Endothelial cell (in vitro differentiated cells): ENCODE measurements at places on chromosomes 5 and 9.

DNA sequence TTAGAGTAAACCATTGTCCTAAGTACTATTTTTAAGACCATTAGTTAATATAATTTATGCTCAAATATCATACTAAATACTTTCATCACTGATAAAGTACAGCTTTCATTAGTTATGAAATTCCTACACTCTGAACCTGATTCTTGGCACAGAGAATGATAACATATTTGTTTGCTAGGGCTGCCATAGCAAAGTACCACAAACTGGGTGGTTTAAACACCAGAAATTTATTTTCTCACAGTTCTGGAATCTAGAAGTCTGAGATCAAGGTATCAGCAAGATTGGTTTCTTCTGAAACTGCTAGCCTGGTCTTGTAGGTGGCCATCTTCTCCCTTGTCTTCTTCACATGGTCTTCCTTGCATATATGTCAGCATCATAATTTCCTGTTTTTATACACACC lies 608.4 kb downstream of the TLE1 start:
- H3K27me3 ChIP-seq = no peaks in the 10 kb centered on the region
- no peak for DNase-seq

- DNase-seq = peak; percentile 83
- H3K4me3 ChIP-seq = peak overlapping the region; percentile 71
- H3K27me3 ChIP-seq = peaks cover 34% of the 10 kb centered on the region
- no peaks in the 10 kb centered on the region for H3K36me3 ChIP-seq
These were observed 6.9 kb upstream of the OTP start for GRCh38 chr5:77645158-77645994.

DNA sequence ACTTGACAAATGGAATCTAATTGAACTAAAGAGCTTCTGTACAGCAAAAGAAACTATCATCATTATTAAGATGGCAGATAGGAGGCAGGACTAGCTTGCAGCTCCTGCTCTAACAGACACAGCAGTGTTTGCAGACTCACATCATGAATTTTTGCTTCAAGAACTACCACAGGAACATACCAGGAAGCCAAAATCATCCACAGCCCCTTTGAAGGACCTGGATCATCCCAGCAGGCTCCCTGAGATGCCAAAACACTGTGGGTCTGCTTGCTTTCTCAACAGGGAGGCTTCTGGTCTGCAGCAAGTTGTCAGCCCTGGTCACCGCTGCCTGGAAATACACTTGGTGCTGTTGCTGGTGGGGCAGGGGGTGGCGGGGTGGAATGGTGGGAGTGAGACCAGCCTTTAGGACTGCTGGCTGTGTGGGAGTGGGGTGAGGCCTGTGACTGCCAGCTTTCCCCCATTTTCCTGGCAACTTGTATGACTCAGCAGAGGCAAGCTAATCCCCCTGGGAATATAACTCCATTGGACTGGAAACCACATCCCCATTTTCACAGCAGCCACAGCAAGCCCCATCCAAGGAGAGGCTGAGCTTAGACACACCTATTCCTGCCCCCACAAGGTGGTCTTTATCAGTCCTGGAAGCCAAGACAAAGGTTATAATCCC lies 533.8 kb upstream of the CYLC2 start:
- H3K36me3 ChIP-seq = peaks cover 3% of the 10 kb centered on the region
- no peak overlapping the region for H3K27ac ChIP-seq
- no peaks in the 10 kb centered on the region for H3K4me1 ChIP-seq
- no peak overlapping the region for H3K4me3 ChIP-seq
- no peaks in the 10 kb centered on the region for H3K27me3 ChIP-seq
- no peak for DNase-seq

- no peak overlapping the region for H3K27ac ChIP-seq
- H3K4me1 ChIP-seq = peaks cover 4% of the 10 kb centered on the region
- H3K36me3 ChIP-seq = no peaks in the 10 kb centered on the region
- DNase-seq = no peak
- no peak overlapping the region for H3K4me3 ChIP-seq
These were observed 90.7 kb upstream of the NR3C1 start for GRCh38 chr5:143494162-143494561.

- DNase-seq = no peak
- no peaks in the 10 kb centered on the region for H3K4me1 ChIP-seq
- no peak overlapping the region for H3K27ac ChIP-seq
- H3K36me3 ChIP-seq = no peaks in the 10 kb centered on the region
- H3K4me3 ChIP-seq = no peak overlapping the region
These were observed 14.1 kb downstream of the HSPB3 start for GRCh38 chr5:54469622-54470021.

DNA sequence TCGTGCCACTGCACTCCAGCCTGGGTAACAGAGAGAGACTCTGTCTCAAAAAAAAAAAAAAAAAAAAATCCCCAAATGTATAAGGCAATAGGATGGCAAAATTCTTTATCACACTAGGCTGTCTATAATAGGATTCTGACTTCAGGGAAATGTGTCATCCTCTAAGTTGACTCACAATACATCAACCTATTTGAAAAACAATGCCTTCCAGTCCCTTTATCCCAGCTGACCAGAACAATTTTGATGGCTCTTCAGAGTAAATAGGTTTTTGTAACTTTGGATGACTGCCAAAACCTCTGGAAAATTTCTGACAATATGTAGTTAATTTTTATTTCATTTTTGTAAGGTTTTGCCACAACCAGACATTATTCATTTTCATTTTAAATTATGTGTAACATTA lies 184.1 kb downstream of the CCDC192 start:
- H3K36me3 ChIP-seq = no peaks in the 10 kb centered on the region

DNA sequence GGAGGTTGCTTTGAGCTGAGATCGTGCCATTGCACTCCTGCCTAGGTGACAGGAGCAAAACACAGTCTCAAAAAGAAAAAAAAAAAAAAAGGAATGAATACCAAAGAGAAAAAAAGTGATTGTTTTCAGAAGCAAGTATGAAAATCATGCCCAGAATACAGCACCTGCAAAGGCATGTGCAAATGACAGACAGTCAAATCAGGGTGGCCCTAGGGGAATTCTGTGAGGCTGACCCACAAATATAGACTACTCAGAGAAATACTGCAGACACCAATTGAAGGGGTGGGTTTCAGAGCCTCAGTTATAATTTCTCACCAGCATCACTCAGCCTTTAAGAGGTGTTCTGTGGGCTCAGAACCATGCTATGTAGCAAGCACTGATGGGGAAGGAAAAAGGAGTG lies 28.6 kb downstream of the DCAF12 start:
- no peaks in the 10 kb centered on the region for H3K4me1 ChIP-seq
- no peak overlapping the region for H3K4me3 ChIP-seq
- no peak for DNase-seq
- H3K27ac ChIP-seq = no peak overlapping the region
- peaks cover 22% of the 10 kb centered on the region for H3K36me3 ChIP-seq
- no peaks in the 10 kb centered on the region for H3K27me3 ChIP-seq

- no peak overlapping the region for H3K4me3 ChIP-seq
- H3K36me3 ChIP-seq = no peaks in the 10 kb centered on the region
- H3K4me1 ChIP-seq = no peaks in the 10 kb centered on the region
- H3K27me3 ChIP-seq = peaks cover 4% of the 10 kb centered on the region
- H3K27ac ChIP-seq = no peak overlapping the region
- no peak for DNase-seq
These were observed 34.7 kb downstream of the SLC6A7 start for GRCh38 chr5:150224483-150225027.

DNA sequence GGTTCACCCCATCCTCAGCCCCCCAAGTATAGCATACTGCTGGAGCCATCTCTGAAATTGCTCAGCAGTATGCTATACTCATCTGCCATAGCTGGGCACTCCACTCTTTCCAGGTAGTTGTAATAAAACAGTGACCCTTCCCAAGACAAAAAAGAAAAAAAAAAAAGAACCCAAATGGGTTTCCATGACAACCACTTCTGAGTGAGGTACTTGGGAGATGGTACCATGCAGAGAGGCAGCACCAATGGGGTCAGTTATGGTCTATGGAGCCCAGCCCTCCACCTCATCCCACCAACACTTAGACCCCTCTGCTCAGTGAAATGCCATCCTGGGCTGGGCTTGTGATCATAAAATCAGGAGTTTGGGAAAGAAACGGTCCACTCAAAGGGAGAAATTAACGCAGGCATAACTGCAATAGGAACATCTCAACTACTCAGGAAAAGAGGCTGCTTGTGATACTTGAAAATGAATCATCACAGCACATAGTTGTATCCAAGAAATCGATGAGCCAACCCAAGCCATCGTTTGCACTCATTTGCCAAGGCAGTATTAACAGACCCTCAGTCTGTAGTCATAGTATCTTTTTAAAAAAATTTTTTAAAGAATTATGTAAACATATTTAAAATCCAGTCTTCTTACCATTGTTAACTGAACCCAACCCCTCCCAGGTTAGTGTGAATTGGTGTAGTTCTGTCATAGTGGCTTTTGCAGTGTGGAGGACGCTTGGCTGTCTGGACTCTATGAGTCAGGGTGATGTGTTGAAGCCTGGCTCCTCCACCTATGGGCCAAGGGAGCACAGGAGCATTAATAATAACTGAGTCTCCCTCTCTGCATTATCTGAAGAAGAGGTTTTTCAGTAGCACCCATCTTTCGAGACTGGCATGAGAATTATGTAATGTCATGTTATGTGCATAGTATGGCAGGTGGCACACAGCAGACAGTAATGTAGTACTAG lies 402.7 kb downstream of the SPOCK1 start:
- H3K36me3 ChIP-seq = no peaks in the 10 kb centered on the region
- no peaks in the 10 kb centered on the region for H3K27me3 ChIP-seq
- H3K4me3 ChIP-seq = no peak overlapping the region
- no peak overlapping the region for H3K27ac ChIP-seq
- H3K4me1 ChIP-seq = no peaks in the 10 kb centered on the region

DNA sequence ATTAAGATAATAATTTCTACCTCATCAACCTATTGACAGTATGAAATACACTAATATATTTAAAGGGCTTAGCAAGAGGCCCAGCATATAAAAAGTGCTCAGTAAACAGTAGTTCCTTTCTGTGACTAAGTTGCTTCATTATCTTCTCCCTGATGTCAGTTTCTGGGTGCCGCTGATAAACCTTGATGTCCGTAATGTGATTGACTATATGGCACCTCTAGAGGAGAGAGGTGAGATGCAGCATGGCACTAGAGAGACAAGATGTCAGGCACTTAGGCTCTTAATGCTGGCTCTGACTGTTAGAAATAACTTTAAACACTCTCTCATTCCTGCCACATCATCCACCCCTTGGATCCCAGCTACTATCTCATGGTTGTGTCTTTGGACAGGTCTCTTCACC lies 455.9 kb upstream of the KLF4 start:
- no peak for DNase-seq
- no peak overlapping the region for H3K4me3 ChIP-seq
- no peaks in the 10 kb centered on the region for H3K36me3 ChIP-seq
- no peak overlapping the region for H3K27ac ChIP-seq
- no peaks in the 10 kb centered on the region for H3K4me1 ChIP-seq
- H3K27me3 ChIP-seq = peaks cover under 1% of the 10 kb centered on the region

DNA sequence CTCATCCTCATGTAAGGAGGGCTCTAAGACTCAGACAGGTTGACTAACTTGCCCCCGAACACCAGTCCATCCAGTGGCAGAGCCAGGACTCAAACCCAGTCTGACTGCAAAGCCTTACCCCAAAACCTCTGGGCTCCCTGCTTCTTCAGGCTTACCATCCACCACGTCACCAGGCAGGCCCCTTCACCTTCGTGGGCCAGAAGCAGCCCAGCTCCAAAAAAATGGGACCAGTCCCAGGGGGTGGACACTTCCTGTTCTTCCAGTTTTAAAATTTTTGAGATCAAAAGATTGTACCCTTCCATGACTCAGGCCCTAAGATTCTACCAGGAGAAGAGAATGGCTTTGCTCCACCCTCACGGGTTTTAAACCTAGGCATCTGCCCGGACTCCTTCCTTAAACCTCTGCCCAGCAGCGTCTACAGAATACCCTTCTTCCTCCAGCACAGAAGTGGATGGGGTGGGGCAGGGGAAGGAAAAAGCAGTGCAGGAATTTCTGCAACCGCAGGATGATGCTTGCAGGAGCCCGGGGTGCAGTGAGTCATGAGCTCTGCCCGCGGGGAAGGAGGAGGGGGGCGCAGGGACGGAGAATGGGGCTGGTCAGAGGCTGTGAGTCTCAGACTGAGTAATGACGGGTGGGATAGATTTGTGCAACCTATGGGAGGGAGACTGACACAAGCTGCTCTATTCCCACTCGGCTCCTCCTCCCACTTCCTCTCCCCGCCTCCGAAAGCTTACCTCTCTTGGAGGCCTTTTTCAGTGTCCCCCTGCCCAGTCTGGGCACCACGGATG lies 50.4 kb upstream of the STXBP1 start:
- H3K27ac ChIP-seq = peak overlapping the region; percentile 97
- peaks cover 60% of the 10 kb centered on the region for H3K4me1 ChIP-seq
- H3K4me3 ChIP-seq = peak overlapping the region; percentile 42
- H3K36me3 ChIP-seq = peaks cover 30% of the 10 kb centered on the region
- DNase-seq = no peak

DNA sequence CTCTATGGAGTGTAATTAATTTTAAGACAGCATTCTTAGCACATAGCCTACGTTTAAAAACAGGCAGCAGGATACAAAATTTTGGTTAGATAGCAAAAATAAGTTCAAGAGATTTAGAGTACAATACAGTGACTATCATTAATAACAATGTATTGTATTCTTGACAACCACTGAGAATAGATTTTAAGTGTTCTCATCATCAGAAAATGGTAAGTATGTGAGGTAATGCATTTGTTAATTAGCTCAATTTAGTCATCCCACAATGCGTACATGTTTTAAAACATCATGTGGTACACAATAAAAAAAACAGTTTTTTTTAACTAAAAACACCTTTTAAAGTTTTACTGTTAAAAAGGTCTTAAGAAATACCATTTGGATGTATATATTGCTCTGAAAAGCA lies 94.2 kb downstream of the MUSK start:
- no peaks in the 10 kb centered on the region for H3K36me3 ChIP-seq
- no peak overlapping the region for H3K4me3 ChIP-seq
- no peaks in the 10 kb centered on the region for H3K27me3 ChIP-seq
- no peak for DNase-seq
- no peak overlapping the region for H3K27ac ChIP-seq
- H3K4me1 ChIP-seq = peaks cover 14% of the 10 kb centered on the region

DNA sequence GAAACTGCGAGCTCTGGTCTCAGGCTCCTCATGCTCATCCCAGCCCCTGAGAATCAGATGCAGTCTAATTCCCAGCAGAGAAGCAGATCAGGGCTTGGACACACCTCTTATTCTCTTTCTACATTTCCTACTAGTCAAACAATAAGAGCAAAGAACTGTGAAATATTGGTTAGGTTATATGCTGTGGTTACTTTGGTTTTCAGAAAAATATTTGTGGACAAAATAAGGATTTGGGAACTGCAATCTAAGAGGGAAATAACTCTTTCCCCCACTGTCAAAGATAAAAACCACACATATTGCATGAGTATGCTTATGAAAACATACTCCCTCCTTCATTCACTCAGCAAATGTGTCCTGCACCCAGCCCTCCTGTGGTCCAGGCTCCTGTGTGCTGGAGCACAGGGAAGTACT lies 164.5 kb upstream of the S1PR3 start:
- H3K4me1 ChIP-seq = peaks cover under 1% of the 10 kb centered on the region
- H3K4me3 ChIP-seq = no peak overlapping the region
- no peak overlapping the region for H3K27ac ChIP-seq
- no peak for DNase-seq
- peaks cover 1% of the 10 kb centered on the region for H3K27me3 ChIP-seq

- no peak overlapping the region for H3K4me3 ChIP-seq
- DNase-seq = no peak
- H3K27me3 ChIP-seq = no peaks in the 10 kb centered on the region
- H3K27ac ChIP-seq = no peak overlapping the region
- H3K4me1 ChIP-seq = peaks cover 18% of the 10 kb centered on the region
These were observed 662.2 kb upstream of the ZNF608 start for GRCh38 chr5:125408448-125409233.
